GM23338 (cell line): ENCODE measurements at places on chromosomes 5 and 9. TPM values are rescaled to one million over a fixed set of nuclear protein-coding genes. Genes with fewer than 3 reads are reported as not detected.

DNA sequence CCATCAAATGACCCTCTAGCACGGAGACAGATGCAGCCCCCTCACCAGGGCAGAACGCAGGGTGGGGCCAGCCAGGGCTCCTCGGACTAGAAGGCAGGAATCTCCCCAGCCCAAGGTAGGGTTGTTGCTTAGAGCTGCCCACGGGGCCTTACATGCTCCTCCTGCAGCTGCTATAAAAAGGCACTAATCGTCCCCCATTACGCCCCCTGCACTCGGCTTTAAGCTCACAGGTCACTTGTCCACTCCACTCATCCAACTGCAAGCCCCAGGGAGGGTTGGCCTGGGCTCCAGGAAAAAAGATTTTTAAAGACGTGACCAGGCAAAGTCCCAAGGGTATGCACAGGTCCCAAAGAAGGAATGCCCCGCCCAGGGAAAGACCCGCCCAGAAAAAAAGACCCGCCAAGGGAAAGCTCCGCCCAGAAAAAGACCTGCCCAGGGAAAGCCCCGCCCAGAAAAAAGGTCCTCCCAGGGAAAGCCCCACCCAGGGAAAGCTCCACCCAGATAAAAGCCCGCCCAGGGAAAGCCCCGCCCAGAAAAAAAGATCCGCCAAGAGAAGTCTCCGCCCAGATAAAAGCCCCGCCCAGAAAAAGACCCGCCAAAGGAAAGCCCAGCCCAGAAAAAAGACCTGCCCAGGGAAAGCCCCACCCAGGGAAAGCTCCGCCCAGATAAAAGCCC, 11.1 kb downstream of the GRIN1 start:
- DNase-seq, result peak; percentile 73

DNA sequence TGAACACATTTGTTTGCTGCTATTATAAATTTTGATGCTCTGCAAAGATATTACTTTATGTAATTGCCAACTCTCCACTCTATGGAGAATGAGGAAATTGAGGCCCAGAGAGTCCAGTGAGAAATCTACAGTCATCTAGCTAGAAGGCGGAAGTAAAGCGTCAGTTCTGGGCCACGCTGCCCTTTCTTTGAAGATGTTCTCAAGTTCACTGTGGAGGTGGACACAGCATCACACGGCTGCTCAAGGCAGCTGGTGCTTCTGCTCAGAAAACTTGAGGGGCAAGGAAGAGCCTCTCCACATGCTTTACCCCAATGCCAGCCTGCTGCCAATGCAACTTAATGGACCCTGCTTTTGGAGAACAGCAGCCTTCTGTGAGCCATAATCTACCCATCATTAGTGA, 96.3 kb downstream of the TTLL11 start:
- no peak for DNase-seq

DNA sequence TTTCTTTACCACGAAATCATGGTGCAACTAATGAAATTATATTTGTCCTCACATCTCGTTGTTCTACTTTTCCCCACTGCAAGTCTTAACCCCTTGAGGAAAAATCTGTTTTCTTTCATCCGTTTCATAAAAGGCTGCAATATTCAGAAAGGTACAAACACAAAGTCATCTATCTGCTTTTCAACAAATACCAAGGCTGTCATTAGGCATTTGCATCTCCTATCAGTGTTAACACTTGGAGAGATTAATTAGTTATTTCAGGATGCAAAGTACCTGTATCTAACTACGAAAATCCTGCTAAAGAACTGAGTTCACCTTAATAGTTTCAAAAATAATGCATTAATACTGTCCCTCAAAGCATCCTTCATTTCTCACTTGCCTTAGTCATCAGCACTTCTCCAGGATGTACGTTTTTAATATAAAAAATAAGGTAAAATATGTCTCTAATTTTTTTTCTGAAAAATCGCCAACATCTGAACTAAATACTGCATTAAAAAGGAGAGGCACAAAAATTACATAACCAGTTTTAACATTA, 1.8 kb downstream of the ARRDC3 start:
- no peak for DNase-seq

DNA sequence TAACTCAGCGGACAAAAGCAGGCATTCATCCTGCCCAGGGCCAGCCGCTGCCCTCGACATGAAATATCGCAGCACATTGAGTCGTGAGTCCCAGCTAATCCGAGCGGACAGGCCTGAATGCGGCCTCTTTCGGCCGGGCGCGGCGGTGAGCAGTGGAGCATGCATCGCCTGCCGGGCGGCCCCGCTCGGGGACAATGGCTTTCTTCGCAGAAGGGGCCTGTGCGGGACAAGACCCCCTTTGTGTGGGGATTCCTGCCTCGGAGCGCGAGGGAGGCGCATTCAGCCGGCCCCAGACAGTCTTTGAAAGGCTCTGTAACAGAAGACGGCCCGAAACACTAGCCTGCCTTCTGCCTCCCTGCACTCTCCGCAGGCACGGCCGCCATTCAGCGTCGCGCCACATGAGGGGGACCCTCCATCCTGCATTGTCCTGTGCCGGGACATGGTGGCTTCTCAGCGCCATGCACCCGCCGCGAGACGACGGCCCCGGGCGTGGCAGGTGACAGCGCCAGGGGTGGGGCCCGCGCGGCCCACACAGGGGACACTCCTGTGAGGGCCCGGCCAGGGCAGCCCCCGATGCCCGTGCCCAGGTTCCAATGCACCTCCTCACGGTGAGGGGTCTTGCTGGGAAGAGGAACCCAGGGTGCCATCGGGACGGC, 52.0 kb downstream of the EXD3 start:
- peak; percentile 50 for DNase-seq

Gene PCYOX1L
- 10.6 and 14.7 TPM in 2 replicates for total RNA-seq

Gene INSYN2B
- total RNA-seq, result 4.4 TPM in 1 of 2 replicates, not detected in the other

Gene OR1L1
- not detected in 2 replicates for total RNA-seq
